8988T (cell line): ENCODE measurements at places on chromosomes 2 and 18.
A peak's percentile ranks its signal among the peaks of the same experiment; 100 is the strongest.

DNA sequence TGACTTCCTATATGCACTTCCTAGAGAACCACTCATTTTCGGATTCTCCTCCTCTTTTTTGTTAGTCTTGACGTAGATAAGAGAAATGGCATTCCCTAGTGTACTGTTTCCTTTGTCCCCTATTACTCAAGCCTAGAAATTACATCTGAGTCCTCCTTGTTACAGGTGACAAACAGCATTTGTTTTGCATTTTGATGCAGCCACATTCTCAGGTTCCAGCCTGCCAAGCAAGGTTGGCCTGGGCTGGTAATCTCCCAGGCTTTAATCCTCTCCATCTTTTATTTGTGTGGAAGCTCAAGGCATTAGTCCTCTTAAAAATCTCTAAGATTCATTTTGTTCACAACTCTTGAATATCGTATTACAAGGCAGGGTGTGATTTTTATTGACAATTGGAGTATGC lies 318.0 kb upstream of the NRP2 start:
- no peak for DNase-seq

GRCh38 chr2:81206216-81206615 lies 901.7 kb upstream of the LRRTM1 start:
- no peak for DNase-seq

DNA sequence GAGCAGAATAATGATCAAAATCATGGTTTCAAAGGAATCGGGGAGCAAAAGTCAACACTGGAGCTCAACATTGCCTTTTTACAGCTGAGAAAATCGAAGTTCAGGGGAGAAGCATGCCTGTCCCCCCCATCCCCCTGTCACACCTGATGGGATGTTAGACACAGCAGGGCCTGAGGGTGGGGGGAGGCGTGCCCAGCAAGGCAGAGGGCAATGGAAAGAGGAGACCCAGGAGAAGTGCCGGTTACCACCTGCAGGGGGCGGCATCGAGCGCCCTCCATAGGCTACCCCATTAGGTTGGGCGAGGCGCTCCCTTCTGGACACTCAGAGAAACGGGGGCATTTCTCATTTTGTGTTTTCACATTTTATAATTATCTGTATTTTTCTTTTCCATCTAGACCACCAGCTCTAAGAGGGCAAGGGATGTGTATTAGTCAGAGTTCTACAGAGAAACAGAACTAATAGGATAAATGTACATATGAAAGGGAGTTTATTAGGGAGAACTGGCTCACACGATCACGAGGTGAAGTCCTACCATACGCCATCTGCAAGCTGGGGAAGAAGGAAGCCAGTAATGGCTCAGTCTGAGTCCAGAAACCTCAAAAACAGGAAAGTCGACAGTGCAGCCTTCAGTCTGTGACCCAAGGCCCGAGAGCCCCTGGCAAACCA lies 271.3 kb downstream of the LRATD1 start:
- DNase-seq, result peak; percentile 27

DNA sequence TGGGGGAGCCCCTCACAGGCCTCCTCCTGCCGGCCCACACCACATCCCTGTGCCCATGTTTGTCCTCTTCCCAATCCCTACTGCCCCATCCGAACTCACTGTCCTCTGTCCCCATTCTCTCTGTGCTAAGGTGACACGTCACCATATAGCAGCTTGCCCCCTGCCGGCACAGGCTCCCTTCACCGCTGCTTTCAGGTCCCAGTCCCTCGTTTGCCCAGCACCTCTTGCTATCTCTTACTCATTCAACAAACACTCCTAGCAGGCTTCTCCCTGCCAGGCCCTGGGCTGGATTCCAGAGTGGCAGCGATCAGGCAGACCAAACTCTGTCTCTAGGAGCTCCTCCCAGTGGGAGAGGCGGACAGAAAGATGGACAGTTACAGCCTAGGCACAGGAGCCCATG lies 74.3 kb downstream of the TFCP2L1 start:
- no peak for DNase-seq

- DNase-seq, result no peak
Observed at GRCh38 chr2:9307535-9307934, 100.9 kb downstream of the ASAP2 start.
